SJSA1 (cell line): ENCODE measurements at places on chromosomes 16 and 17. TPM values are rescaled to one million over a fixed set of nuclear protein-coding genes. Genes with fewer than 3 reads are reported as not detected.

DNA sequence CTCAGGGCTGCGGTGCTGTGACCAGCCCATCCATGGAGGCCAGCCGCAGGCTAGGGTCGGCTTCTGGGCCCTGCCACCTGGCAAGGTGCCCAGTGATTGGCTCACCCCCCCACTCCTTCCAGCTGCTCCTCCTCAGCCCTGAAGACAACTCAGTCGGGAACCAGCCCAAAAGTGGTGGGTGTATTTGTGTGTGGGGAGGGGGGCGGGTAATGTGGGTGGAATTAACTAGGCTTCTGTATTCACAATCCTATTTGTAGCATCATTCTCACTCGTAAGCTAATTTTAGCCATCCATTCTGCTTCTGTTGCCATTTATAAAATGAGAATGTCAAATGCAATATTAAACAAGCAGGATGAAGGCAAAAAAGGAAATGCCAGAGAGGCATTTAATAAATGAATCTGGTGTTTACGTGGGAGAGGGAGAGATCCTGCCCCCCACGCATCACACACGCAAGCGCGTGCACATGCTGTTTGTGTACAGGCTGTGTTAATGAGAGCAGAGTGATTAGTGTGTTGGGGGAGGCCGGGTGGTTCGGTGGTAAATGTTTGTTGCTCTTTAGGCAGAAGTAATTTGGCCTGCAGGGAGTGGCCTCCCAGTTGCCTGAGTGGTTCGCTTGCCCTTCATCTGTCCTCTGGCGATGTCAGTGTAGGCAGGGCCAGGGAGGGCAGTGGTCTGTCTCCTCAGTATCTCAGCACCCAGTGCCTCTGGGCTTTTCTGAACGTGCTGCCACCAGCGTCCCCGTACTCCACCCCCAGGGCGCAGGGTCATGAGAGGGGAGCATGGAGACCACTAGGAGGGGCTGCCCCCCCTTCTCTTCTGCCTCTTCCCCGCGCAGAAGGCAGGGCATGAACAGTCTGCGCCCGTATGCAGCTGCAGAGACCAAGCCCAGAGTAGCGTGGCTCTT lies 140.1 kb downstream of the CCDC182 start:
- H3K36me3 ChIP-seq = peaks cover 6% of the 10 kb centered on the region; the same call in 1 of the 2 replicates
- no peaks in the 10 kb centered on the region for H3K27me3 ChIP-seq
- H3K27ac ChIP-seq = no peak overlapping the region
- no peak overlapping the region for H3K4me3 ChIP-seq
- H3K4me1 ChIP-seq = peaks cover 12% of the 10 kb centered on the region

DNA sequence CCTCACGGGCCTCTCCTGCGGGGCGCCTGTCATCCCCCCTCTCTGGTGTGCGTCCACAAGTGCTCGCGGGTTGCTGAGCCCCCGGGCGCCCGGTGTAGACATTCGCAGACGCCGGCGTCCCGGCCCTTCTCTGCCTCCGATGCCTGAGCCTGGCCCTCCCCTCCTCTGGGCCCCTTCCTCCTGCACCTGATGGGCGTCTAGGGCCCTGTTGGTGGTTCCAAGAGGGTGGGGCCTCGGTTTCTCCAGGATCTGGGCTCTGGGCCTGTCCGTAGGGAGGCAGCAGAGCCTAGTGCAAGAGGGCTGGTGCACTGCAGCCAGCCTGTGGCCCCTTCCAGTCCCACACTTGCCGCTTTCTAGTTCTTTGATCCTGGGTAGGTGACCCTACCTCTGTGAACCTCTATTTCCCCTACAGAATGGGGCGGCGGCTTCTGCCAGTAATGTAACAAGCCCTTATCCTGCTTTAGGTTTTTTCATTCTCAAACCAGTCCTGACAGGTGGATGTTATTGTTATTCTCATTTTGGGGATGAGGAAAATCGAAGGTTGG lies 623 bp downstream of the E4F1 start:
- H3K36me3 ChIP-seq = peaks cover 29% of the 10 kb centered on the region
- H3K4me1 ChIP-seq = peaks cover 20% of the 10 kb centered on the region
- H3K27ac ChIP-seq = peak overlapping the region; percentile 25
- no peak for DNase-seq

- peaks cover 66% of the 10 kb centered on the region for H3K4me1 ChIP-seq
- peak overlapping the region; percentile 8; the same call in 1 of the 2 replicates for H3K27ac ChIP-seq
- peaks cover 66% of the 10 kb centered on the region for H3K36me3 ChIP-seq
- no peak for DNase-seq
- no peaks in the 10 kb centered on the region for H3K27me3 ChIP-seq
These were observed 2.6 kb downstream of the ZC3H7A start for GRCh38 chr16:11794447-11794846.

DNA sequence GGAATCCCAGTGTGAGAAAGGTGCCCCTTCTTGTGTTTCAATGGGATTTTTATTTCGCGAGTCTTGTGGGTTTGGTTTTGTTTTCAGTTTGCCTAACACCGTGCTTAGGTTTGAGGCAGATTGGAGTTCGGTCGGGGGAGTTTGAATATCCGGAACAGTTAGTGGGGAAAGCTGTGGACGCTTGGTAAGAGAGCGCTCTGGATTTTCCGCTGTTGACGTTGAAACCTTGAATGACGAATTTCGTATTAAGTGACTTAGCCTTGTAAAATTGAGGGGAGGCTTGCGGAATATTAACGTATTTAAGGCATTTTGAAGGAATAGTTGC lies 567 bp downstream of the UBB start:
- H3K4me1 ChIP-seq = peaks cover 14% of the 10 kb centered on the region
- H3K36me3 ChIP-seq = peaks cover 25% of the 10 kb centered on the region
- H3K4me3 ChIP-seq = peak overlapping the region; percentile 69

The CDH5 gene
- not detected in 2 replicates for total RNA-seq

DNA sequence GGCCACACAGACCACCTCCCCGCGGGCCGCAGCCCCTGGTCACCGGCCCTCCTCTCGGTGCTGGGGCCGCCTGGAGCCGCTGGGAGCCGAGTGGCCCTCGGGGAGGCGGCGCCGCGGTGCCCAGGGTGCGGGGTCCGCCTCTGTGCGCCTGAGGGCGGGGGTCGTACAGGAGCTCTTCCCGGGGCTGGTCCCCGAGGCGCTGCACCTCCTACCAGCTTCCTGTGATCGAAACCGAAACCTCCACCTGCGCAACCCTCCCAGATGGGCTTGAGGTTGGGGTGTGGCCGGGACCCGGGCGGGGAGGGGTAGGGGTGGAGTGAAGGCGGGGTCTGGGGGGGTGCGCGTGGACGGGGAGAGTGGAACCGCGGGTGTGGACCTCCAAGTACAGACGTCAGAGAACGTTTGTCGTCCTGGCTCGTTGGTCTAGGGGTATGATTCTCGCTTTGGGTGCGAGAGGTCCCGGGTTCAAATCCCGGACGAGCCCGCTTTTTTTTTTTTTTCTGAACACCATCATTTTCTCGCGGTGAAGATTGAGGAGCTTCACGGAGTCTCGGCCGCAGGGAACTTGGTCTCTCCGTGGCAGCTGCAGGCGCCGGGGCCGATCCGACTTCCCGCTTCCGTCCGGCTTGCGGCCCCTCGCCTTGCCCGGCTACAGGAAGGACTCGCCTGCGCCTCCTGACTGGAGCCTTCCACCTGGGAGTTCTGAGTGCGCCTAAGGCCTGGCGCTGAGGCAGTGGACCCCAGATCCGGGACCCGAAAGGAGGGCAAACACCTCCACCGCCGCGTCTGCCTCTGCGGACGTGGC lies 23.9 kb downstream of the ZNF213 start:
- DNase-seq = peak; percentile 91
- H3K36me3 ChIP-seq = no peaks in the 10 kb centered on the region; the same call in 1 of the 2 replicates
- H3K4me3 ChIP-seq = peak overlapping the region; percentile 81
- H3K27me3 ChIP-seq = no peaks in the 10 kb centered on the region

DNA sequence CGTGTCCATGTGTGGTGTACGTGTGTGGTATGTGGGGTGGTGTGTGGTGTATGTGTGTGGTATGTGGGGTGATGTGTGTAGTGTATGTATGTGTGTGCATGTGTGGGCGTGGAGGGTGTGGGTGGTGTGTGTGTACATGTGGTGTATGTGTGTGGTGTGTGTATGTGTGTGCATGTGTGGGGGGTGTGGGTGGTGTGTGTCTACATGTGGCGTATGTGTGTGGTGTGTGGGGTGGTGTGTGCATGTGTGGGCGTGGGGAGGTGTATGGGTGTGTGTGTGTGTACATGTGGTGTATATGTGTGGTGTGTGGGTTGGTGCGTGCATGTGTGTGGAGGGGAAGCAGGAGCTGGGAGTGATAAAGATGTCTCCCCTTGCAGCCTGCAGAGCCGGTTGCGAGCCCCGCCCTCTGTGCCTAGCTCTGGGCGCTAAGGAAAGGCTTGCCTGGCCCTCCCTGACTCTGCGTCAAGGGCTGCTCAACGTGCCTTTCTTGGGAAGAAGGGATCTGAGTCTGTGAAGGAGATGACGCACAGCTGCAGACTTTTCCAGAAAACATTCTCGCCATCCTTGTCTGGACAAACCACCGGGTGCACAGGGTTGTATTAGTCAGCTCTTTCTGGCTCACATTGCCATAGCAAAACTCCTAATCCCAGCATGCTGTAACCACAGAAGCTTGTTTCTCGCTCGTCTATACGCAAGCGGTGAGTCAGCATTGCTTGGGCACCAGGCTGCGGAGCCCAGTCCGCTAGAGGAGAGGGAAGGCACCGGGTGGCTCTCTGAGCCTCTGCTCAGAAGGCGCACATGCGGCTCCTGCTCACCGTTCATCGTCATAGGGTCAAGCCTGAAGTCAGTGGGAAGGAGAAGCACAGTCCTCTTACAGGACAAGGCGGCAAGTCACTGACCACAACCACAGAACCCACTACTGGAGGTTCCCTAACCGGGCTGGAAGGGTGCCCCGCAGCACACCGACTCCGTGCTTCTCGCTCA lies 2.0 kb upstream of the CD300H start:
- no peaks in the 10 kb centered on the region for H3K36me3 ChIP-seq
- peaks cover 10% of the 10 kb centered on the region for H3K4me1 ChIP-seq
- no peak overlapping the region for H3K27ac ChIP-seq
- peak; percentile 69 for DNase-seq

The FMNL1 gene
- not detected in 2 replicates for total RNA-seq

The PSKH1 gene
- total RNA-seq = 6.4 and 10.6 TPM in 2 replicates

The DPEP3 gene
- total RNA-seq = not detected in 2 replicates
